ENCODE measurements at places on chromosomes 11 and 22.

- no peak for DNase-seq
These were observed 1081.6 kb downstream of the BRD1 start for GRCh38 chr22:48745842-48746788.

- no peak for DNase-seq
These were observed 117.9 kb upstream of the GRIA4 start for GRCh38 chr11:105492010-105492409.

GRCh38 chr11:96157517-96157873 lies 185.5 kb downstream of the MAML2 start:
- DNase-seq, result no peak

DNA sequence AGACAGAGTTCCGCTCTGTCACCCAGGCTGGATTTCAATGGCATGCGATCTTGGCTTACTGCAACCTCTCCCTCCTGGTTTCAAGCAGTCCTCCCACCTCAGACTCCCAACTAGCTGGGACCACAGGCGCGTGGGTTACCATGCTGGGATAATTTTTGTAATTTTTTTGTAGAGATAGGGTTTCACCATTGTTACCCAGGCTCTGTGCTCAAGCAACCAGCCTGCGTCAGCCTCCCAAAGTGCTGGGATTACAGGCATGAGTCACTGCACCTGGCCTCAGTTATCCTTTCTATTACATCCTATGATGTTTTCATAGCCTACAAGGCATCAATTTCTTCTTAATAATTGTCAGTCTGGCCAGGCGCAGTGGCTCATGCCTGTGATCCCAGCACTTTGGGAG lies 36.5 kb downstream of the LRRC74B start:
- no peak for DNase-seq

DNA sequence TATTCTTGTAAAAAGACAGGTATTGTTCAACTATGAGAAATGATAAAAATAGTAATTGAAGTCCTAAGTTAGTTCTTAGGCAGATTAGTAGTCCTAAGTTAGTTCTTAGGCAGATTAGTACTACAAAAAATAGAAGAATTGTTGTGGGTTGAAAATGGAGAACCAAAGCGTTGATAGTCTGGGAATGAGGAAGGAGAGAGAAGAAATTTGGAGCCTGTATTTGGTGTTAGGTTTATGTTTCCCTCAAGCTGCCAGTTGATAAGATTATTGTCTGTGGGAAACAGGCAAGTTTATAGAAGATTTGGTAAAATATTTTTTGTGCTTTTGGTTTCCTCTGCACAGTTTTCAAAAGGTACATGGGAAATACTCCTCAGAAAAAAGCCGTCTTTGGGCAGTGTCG lies 3.6 kb downstream of the BCO2 start:
- no peak for DNase-seq

All from neuronal stem cell (in vitro differentiated cells).